Cortex of kidney (tissue), 1 donor: ENCODE measurements at places on chromosomes 4 and X.

DNA sequence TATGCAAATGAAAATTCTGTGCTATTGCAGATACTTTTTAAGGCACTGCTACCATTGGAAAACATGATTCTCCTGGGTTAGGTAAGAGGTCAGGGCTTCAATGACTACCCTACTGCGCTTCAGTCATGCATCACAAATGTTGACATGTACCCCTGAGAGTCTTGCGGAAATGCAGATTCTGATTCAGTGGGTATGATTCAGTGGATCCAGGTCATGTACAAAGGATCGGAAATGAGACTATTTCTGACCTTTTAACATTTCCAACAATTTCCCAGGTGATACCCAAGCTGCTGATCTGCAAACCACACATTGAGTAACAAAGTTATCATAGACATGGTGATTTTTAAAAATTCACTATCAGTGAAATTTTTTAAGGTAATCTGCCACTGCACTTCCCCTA lies 62.6 kb downstream of the DDX53 start:
- DNase-seq, result no peak

GRCh38 chrX:110188701-110189558 lies 129.0 kb downstream of the AMMECR1 start:
- DNase-seq, result no peak

DNA sequence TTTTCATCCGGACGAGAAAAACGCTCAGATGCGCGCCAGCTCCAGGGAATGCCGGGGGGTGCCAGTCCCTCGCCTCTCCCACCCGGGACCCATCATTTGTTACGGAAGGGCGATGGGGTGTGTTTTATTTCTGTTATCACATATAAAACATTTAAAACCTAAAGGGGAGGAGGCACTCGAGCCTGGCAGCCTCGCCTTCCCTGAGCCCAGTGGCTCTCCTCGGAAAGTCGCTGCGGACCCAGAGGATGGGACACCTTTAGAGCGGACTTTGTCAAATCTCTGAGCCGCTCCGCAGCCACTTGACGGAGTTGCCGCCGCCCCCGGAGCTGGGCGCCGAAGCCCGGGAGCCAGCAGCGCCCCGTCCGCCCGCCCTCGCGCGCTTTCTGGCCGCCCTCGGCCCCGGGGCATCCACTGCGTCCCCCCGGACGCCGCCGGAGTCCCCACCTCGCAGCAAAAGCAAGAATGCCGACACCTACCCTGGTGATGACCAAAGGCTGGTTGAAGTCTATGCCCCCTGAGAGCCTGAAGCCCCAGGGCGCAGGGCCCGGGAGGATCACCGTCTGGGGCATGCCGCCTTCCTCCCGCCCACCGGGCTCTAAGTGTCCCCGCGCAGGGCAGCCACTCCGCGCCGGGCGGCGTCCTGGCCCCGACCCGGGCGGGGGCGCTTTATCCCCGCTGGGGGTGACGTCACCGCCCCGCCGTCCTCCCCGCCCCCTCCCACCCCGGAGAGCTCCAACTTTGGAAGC lies at the start of gene PDLIM3:
Gene PDLIM3 (minus strand): TSS at position 642 of the 746 bp plus-strand sequence. CDS start 73 bp downstream, at position 569.
- no peak for DNase-seq

DNA sequence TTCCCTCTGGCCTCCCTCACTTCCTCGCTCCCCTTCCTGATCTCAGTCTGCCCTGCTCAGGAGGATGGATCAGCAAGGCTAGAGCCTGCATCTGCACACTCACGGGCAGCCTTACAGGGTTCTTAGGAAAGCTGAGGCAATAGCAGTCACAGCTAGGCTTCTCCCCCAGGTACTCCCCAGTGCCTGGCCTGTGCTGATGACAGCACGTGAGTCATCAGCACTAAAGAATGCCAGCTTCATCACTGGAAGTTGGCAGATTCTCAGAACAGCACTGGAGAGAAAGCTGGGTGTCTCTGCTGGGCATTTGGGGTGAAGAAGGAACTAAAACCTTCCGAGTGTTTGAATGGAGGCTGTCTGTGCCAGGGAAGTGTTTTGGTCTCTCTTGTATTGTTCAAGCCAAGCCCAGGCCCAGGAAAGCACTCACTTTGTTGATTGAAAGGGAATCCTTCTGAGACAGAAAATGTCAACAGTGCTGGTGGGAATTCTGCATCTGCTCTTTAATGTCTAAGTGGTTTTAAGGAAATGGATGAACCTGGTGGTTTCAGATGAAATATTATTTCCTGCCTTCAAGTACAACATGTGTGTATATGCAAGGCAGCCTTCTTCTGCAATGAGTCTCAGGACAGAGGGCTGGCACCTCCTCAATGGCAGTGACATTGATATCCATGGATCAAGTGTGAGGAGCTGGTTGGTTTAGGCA lies 73.0 kb upstream of the SCOC start:
- DNase-seq, result no peak

- no peak for DNase-seq
Observed at GRCh38 chr4:108589961-108590360, 30.4 kb upstream of the RPL34 start.

- no peak for DNase-seq
Observed at GRCh38 chrX:55129361-55129760, 40.5 kb downstream of the PAGE2 start.

GRCh38 chrX:721354-721753 lies 90.8 kb downstream of the SHOX start:
- DNase-seq, result no peak

DNA sequence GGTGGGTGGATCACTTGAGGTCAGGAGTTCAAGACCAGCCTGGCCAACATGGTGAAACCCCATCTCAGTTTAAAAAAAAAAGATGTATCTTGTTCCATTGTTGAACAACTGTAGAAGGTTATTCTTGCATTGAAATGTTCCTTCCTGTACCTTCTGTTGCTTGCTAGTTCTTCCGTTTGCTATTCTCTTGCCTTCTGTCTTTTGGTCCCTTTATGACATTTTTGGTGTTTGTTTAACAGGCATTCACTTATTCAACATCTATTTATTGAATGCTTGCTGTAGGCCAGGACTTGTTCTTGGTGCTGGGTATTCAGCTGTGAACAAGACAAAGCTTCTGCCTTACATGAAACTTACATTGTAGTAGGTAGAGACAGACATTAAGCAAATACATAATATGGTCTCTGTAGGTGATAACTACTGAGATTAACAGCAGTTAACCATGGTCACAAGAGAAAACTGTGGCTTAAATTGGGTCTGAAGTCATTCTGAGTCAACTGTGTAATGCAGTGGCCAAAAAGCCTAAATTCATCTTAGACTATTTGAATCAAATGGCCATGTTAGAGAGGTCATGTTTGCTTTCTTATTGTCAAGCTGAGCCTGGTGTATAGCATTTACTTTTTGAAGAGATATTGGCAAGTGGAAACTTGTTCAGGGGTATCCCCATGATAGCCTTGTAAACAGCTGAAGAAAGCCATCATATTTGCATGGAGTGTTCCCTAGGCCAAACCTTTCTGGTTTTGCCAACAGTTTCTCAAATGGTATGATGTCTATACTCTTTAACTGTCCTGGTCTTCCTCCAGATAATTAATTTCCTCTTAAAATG lies 35.6 kb downstream of the GAB1 start:
- DNase-seq, result no peak

- no peak for DNase-seq
Observed at GRCh38 chrX:84170931-84171330, 17.1 kb downstream of the RPS6KA6 start.

DNA sequence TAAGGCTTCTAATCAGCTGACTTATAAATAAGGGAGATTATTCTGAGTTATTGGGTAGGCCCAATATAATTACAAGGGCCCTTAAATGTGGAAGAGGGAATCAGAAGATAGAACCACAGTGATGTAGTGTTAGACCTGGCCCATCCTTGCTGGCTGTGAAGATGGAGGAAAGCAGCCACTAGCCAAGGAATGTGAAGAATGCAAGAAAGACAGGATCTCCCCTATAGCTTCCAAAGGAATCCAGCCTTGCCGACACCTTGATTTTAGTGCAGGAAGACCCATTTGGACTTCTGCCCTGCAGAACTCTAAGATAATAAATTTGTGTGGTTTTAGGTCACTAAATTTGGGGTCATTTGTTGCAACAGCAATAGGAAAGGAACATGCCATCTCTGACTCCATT lies 150.6 kb downstream of the SPATA18 start:
- DNase-seq, result no peak

- no peak for DNase-seq
Observed at GRCh38 chr4:14653338-14653737, 348.9 kb upstream of the CPEB2 start.

GRCh38 chrX:34528081-34528480 lies 129.0 kb downstream of the TMEM47 start:
- no peak for DNase-seq

DNA sequence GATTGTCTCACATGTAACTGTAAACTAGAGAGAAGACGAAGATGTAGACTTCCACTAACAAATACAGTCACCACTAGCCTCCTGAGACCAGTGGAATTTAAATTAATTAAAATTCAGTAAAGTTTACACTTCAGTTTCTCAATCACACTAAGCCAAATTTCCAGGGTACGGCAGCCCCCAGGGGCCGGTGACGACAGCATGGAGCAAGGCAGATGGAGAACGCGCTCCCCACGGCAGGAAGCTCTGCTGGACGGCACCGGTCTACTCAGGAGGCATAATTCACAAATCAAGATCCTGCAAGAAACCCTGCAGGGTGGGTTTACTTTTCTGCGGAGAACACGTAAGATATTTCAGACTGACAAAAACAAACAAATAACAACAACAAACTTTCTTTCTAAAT lies 80.7 kb downstream of the FAT1 start:
- no peak for DNase-seq

DNA sequence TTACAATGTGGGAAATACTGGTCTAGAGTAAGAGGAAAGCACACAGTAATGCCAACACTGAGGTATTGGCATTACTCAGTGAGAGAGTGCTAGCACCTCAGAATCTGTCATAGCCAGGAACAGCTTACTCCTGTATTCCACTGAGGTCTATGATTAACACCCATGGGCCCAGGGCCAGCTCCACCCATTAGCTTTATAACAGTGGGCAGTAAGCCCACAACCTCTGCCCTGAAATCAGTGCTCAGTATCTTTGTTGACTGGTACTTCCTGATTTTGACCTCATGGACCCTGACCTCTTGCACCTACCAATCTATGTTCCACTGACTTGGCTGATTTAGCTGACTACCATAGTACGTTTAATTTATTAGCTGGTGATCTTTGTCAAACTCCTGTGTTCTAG lies 56.1 kb downstream of the LANCL3 start:
- no peak for DNase-seq

DNA sequence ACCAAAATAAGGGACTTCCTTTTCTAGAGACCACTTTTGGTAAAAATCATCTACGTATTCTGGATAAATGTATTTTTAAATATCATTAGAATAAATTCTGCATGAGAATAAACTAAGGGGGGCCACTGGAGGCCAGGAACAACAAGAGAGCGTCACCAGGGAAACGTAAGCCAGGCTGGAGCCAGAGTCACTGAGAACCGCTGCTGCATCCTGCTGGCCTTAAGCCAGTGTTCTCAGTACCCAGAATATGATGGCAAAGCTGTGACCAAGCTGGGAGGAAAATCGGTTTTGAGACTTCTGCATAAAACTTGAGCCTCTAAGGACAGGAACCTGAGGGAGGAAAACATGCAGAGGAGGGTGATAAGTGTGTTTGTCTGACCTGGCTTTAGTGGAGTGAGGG lies 63.0 kb upstream of the FAM9A start:
- no peak for DNase-seq

GRCh38 chr4:73019462-73020047 lies 50.0 kb downstream of the COX18 start:
- no peak for DNase-seq

DNA sequence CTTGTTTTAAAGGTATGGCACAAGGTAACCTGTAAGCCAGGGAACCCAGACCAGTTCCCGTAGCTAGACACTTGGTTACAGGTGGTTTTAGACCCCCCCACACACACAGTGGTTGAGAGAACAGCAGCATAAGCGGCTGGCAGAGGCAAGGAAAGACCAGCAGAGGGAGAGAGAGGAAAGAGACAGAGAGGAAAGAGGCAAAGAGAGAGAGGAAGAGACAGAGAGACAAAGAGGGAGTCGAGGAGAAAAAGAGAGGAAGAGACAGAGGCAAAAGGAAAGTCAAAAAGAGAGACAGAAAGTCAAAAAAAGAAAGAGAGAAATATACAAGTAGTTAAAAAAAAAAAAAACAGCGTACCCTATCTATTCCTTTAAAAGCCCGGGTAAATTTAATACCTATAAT lies 19.5 kb upstream of the PCSK1N start:
- no peak for DNase-seq

GRCh38 chr4:61405307-61405706 lies 205.2 kb downstream of the ADGRL3 start:
- DNase-seq, result no peak

- no peak for DNase-seq
Observed at GRCh38 chr4:119671205-119671604, 42.6 kb upstream of the PDE5A start.

- no peak for DNase-seq
Observed at GRCh38 chr4:51858605-51859202, 15.8 kb downstream of the DCUN1D4 start.

DNA sequence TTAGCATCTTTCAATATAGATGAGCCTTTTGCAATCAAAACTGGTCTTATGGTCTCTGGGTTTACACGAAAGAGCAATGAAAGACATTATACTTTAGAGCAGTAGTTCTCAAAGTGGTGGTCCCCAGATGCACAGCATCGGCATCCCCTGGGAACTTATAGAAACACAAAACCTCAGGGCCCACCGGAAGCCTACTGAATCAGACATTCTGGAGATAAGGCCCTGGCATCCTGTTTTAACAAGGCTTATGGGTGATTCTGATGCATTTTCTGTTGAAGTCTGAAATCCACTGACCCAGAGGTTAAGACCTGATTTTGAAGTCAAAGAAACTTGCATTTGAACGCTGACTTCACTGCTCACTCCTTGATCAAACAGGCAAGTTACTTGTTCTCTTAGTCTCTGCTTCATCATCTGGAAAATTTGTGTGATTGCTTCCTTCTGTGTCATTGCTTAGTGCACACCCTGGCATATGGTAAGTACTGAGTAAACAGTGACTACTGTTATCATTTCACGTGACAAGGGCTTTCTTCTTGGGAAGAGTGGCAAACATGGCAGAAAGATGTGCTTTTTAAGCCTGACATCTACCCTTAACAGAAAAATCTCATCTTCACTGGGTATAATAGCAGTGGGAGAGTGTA lies 14.5 kb downstream of the CHRNA9 start:
- no peak for DNase-seq
